Gastrocnemius medialis (tissue), 4 donors: ENCODE measurements at places on chromosomes 1 and 21. TPM values are rescaled to one million over a fixed set of nuclear protein-coding genes. Genes with fewer than 3 reads are reported as not detected.

DNA sequence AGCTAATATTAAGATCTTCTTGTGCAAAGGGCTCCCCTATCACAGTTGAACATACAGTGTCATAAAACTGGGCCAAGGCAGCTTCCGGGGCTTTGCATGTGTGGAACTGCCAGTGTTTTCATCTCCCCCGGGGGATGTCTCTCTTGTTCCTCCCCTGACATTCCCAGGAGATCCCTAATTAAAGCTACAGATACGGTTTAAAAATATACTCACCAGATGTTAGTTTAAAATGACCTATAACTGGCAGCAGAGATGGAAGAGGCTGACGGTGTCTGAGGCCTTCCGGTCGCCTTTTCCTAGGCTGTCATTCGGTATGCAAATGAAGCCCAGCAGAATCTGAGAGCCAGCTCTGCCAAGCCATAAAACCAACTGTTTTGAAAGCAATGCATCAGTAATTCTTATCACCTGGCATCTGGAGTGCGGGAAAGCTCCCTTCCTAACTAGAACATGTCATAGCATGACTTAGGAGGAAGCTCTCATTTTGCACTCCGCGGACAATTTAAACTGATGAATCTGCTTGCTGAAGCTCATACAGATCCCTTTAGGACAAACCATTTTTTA lies 436.5 kb upstream of the VAMP3 start:
- H3K4me1 ChIP-seq = peaks cover 11% of the 10 kb centered on the region
- no peak overlapping the region for H3K27ac ChIP-seq
- DNase-seq = no peak
- peaks cover 5% of the 10 kb centered on the region for H3K27me3 ChIP-seq

- H3K4me3 ChIP-seq = no peak overlapping the region
- no peaks in the 10 kb centered on the region for H3K27me3 ChIP-seq
- no peaks in the 10 kb centered on the region for H3K36me3 ChIP-seq
- no peak overlapping the region for H3K27ac ChIP-seq
These were observed 433.1 kb downstream of the PCP4 start for GRCh38 chr21:40300300-40300699.

DNA sequence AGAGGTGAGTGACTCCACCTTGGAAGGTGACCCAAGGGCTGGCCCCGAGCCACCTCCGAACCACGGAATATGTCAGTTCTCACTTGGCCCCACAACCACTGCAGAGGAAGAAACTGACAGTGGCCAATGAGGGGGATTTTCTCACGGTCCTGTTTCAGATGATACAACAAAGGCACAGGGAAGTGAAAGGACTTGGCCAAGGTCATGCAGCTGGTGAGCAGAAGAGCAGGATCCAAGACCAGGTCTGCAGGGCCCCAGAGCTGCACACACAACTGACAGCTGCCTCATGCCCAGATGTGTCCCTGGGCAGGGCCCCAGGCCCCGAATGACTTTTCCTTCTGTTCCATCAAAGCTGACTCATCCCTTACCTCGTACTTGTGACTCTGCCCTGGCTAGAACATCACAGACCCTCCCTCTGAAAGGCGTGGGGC lies 25.8 kb upstream of the EVA1B start:
- peak overlapping the region; percentile 75 for H3K27ac ChIP-seq
- peaks cover 79% of the 10 kb centered on the region for H3K36me3 ChIP-seq
- DNase-seq = peak; percentile 51

GRCh38 chr1:41475859-41476567 lies 8.5 kb downstream of the EDN2 start:
- no peaks in the 10 kb centered on the region for H3K27me3 ChIP-seq
- H3K36me3 ChIP-seq = no peaks in the 10 kb centered on the region
- H3K27ac ChIP-seq = no peak overlapping the region
- DNase-seq = no peak
- peaks cover 24% of the 10 kb centered on the region for H3K4me1 ChIP-seq

DNA sequence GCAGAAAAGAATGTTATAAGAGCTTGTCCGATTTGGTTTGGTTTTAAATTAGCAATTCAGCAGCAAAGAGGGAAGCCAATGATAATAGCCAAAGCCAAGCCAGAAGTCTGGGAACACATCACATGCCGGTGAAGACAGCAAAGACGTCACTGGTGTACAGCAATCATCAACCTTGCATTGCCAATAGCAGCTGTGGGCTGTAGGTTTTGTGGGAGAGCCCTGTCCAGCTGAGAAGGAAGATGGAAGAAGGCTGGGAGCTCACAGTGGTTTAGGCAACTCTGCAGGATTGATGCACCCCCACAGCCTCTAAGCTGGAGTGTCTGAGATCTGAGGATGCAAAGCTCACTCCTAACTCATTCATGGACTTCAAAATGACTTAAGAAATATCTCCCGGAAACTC lies 338.7 kb downstream of the SIPA1L2 start:
- H3K36me3 ChIP-seq = no peaks in the 10 kb centered on the region
- H3K4me1 ChIP-seq = no peaks in the 10 kb centered on the region
- peak; percentile 23 for DNase-seq
- no peak overlapping the region for H3K4me3 ChIP-seq

- no peaks in the 10 kb centered on the region for H3K36me3 ChIP-seq
- H3K4me3 ChIP-seq = no peak overlapping the region
- DNase-seq = no peak
- peaks cover 12% of the 10 kb centered on the region for H3K4me1 ChIP-seq
These were observed 91.1 kb upstream of the RAB3GAP2 start for GRCh38 chr1:220363196-220363837.

GRCh38 chr1:17161137-17161740 lies 42.0 kb upstream of the PADI2 start:
- no peaks in the 10 kb centered on the region for H3K27me3 ChIP-seq
- no peaks in the 10 kb centered on the region for H3K36me3 ChIP-seq
- DNase-seq = no peak
- H3K27ac ChIP-seq = no peak overlapping the region

DNA sequence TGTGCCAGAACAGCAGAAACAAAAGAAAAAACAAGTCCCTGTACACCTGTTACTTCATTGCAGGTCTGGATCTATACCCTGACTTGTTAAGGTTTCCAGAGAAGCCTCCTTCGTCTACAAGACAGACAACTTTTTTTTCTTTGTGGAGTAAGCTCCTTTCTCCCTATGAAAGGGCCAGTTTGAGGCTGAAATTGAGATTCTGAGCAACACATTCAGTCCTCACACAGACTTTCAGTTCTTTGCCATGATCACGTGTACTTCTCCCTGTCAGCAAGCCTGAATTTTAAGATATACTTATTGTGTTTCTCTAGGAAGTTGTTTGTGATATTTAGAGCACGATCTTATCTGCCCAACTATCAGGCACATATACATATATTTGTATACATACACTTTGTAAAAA lies 374.0 kb downstream of the NTNG1 start:
- no peak overlapping the region for H3K27ac ChIP-seq
- no peaks in the 10 kb centered on the region for H3K4me1 ChIP-seq
- no peaks in the 10 kb centered on the region for H3K36me3 ChIP-seq
- H3K4me3 ChIP-seq = no peak overlapping the region
- H3K27me3 ChIP-seq = no peaks in the 10 kb centered on the region

DNA sequence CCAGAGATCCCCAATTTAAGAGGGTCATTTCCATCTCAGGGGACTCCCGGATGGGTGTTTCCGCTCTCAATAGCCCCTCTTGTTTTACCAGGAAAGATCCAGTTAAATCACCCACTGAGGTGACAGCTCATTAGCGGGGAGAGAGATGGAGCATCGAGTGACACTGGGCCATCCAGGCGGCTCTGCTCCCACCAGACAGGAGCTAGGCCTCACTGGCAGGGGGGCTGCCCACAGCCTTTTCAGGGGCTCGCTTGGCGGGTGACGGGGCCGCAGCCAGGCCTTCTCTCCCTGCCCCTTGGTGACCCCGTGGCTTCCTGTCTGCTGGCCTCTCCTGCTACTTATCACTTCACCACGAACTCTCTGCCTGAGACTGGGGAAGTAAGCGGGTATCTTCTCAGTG lies 26.7 kb upstream of the SPSB1 start:
- no peaks in the 10 kb centered on the region for H3K36me3 ChIP-seq
- no peaks in the 10 kb centered on the region for H3K27me3 ChIP-seq
- H3K4me1 ChIP-seq = peaks cover 55% of the 10 kb centered on the region
- H3K4me3 ChIP-seq = no peak overlapping the region
- DNase-seq = no peak

Gene NUDT4B
- total RNA-seq = 6.1 TPM

Gene ELAPOR1
- total RNA-seq = not detected

Gene OR10X1
- total RNA-seq = not detected

Gene CHODL
- not detected for total RNA-seq

Gene LRRC71
- not detected for total RNA-seq

Gene CR1
- total RNA-seq = 1.6 TPM
